ENCODE measurements at places on chromosomes 6 and 20.

DNA sequence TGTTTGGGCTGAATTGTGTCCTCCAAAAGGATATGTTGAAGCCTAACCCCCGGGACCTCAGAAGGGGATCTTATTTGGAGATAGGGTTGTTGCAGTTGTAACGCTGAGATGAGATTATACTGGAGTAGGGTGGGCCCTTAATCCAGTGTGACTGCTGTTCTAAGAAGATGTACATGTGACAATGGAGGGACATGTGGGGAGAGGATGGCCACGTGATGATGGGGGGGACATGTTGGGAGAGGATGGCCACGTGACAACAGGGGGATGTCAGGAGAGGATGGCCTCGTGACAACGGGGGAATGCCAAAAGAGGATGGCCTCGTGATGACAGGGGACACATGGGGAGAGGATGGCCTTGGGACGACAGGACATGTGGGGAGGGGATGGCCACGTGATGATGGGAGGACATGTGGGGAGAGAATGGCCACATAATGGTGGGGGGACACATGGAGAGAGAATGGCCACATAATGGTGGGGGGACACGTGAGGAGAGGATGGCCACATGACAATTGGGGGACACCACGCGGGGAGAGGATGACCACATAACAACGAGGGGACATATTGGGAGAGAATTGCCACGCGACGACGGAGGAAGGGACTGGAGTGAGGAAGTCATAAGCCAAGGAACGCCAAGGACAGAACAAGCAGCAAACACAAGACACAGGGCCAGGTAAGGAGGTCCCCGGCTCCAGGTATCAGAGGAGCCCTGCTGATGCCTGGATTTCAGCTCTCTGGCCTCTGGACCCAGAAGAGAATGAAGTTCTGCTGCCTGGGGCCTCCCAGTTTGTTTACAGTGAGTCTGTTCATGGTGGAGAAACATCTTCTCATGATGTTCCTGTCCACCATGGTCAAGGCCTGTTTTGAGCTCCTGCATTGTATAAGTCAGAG, 29.2 kb downstream of the SYNJ2 start:
- H3K36me3 ChIP-seq = peaks cover 4% of the 10 kb centered on the region
- H3K4me1 ChIP-seq = peaks cover 40% of the 10 kb centered on the region
- no peak for DNase-seq
- no peak overlapping the region for H3K27ac ChIP-seq

- H3K36me3 ChIP-seq = no peaks in the 10 kb centered on the region
- H3K4me1 ChIP-seq = peaks cover 10% of the 10 kb centered on the region
- H3K4me3 ChIP-seq = no peak overlapping the region
- no peak overlapping the region for H3K27ac ChIP-seq
- no peaks in the 10 kb centered on the region for H3K27me3 ChIP-seq
These were observed 54.9 kb upstream of the IER3 start for GRCh38 chr6:30799210-30799609.

DNA sequence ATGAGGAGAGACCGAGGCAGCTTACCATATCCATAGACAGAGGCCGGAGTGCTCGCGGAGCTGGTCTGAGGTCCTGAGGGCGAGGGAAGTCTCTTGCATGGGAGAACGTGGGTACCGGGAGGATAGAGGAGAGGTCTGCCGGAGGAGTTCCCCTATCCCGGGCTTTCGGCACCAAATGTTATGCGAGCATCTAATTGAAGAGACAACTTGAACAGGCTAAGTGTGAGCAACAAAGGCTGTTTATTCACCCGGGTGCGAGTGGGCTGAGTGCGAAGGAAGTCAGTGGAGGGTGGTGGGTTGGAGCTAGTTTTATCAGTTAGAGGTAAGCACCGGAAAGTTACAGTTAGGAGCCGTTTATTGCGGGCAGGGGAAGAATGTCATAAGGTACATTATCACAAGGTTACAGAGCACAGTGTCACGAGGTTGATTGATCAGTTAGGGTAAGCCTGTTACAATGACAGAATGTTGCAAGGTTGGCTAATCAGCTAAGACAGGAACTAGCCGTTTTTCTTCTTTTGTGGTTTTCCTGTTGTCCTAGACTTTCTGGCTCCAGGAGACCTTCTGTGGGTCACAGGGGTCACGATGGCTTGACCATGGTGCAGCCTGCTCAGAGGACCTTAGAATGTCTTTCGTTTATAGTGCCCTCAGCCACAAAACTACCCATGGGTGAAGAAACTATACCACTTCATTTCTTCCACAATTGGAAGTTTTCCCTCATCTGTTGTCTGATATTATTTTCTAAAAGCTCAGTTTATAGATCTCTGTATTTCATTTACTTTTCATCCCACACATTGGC, 746.0 kb upstream of the ADGRB3 start:
- H3K27ac ChIP-seq = no peak overlapping the region
- no peaks in the 10 kb centered on the region for H3K27me3 ChIP-seq
- H3K36me3 ChIP-seq = no peaks in the 10 kb centered on the region
- DNase-seq = no peak

DNA sequence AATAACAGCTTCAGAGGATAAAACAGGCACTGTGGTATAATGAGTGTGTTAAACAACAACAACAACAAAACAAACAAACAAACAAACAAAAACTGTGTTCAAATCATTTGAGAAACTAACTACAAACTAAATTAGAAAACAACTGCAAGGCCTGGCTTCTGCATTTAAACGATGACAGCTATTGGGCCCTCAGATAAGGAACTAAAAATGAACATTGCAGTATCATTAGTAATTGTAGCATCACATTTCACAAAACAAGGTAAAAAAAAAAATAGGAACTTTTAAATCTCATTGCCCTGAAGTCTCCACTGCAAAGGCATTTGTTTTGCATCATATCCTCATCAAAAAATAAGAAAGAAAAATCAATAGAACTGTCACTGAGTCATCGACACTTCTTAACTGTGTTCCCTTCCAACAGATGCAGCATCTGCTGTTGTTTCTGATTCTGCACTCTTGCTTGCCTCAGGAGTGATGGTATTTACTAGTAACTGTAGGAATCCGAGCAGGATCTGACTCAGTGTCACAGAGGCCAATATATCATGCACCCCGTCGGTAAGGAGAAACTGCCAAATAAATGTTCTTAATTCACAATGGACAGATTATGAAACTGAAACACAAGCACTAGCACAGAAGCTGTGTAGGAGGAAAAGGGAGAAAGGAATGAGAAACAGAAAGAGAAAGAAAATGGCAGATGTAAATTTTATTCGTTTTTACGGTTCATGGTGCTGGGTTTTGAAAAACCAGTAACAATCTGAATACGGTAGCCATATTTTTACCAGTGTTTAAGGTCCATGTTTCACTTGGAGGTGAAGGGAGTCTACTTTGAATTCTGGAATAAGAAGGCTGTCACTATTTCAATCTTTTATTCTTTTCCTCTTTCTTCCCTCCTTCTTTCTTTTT, 365.7 kb upstream of the EPHA7 start:
- no peaks in the 10 kb centered on the region for H3K27me3 ChIP-seq
- H3K4me1 ChIP-seq = no peaks in the 10 kb centered on the region
- no peak overlapping the region for H3K27ac ChIP-seq

DNA sequence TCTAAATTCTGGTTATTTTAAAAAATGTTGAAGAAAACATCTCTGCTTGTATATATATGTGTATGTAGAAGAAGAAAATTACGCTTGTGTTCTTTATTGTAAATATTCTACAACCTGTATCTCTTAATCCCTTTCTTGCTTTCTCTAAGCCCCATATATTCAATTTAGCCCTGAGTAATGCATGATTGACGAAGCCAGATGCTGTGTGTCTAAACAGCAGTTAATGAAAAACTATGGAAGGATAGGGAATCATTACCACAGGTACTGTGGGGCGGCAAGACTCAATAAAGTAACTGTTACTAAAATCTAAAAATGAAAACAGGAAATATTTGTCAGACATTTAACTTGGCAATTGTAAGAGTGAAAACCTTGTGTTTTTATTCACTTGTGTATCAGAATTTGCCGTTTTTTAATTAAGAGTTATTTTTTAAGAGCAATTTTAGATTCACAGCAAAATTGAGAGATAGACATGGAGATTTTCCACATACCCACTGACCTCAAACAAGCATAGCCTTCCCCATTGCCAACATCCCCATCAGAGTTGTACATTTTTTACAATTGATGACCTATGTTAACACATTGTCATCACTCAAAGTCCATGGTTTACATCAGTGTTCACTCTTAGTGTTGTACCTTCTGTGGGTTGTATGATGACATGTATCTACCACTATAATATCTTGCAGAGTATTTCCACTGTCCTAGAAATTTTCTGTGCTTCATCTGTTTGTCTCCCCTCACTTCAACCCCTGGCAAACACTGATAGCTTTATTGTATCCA, 76.7 kb downstream of the BCKDHB start:
- H3K27ac ChIP-seq = no peak overlapping the region
- H3K4me1 ChIP-seq = peaks cover 15% of the 10 kb centered on the region
- H3K4me3 ChIP-seq = no peak overlapping the region

DNA sequence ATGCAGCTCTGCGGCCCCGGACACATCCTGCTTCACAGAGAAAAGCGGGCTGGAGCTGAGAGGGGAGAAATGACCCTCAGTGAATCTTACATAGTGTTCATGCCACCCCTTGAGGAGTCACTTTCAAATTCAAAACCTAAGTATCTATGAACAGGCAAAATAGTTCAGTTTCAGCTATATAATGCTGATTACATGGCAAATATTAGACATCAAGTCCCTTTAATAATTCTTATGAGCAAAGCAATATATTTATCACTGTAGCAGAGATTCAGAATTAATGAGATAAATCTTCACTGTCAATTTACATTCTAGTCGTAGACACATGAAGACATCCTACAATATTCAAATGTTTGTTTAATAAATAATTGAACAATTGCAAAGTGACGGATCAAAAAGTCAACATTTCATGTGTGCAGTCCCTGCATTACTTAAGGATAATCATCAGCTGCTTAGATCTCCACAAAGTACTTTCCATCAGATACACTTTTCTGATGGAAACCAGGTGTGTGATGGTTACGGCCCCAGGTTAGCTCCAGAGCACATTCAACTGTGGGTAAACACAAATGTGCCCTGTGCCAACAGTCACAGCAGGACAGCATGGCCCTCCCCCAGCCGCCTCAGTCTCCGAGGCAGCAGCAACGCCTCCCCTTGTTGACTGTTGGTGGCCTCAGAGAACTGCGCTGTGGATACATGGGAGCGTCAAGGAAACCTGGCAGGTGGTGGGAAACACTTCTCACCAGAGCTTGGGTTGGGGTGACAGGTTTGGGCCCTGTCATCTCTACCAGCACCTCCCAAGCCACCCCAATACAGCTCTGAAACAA, 787 bp upstream of the PRR18 start:
- peak overlapping the region; percentile 41 for H3K4me3 ChIP-seq
- no peak for DNase-seq
- H3K27me3 ChIP-seq = no peaks in the 10 kb centered on the region
- no peaks in the 10 kb centered on the region for H3K36me3 ChIP-seq
- H3K27ac ChIP-seq = no peak overlapping the region

DNA sequence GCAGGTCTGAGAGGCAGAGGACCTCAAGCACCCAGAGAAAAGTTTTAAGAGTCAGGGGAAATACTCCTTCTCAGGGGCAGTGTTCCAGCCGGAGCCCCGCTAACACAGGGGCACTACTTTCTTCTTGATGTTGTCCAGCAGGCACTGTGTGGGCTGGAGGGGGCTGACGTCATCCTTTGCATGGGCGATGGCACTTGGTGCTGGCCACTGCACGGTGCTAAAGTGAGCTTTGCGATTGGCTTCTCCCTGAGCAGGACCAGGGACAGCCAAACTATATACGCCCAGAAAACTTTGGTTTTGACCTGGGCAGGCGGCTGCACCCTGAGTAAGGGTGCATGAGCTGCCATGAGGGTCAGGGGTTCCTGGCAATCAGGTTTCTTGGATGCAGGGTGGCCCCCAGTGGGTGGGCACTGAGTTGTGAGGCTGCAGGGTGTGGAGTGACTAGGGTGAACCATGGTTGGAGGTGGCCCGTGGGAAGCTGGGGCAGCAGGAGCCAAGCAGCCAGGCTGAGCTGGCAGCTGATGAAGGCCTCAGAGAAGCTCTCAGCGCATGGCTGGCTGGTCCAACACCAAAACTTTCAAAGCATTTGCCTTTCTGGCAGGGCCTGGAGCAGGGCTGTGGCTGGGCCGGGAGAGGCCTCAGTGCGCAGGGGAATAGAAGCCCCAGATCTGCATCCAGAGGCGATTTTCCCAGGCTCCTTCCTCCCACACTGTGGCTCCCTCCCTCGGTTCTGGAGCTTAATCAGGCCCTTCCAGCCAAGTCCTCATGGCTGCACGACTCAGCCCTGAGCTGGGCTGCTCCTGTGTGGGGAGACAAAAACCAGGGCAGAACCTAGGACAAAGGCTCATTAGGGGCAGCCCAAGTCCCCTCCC, 18.3 kb downstream of the MRPS18A start:
- H3K27ac ChIP-seq = no peak overlapping the region
- DNase-seq = peak; percentile 22
- peaks cover 34% of the 10 kb centered on the region for H3K36me3 ChIP-seq
- peaks cover 7% of the 10 kb centered on the region for H3K4me1 ChIP-seq
- H3K27me3 ChIP-seq = no peaks in the 10 kb centered on the region

DNA sequence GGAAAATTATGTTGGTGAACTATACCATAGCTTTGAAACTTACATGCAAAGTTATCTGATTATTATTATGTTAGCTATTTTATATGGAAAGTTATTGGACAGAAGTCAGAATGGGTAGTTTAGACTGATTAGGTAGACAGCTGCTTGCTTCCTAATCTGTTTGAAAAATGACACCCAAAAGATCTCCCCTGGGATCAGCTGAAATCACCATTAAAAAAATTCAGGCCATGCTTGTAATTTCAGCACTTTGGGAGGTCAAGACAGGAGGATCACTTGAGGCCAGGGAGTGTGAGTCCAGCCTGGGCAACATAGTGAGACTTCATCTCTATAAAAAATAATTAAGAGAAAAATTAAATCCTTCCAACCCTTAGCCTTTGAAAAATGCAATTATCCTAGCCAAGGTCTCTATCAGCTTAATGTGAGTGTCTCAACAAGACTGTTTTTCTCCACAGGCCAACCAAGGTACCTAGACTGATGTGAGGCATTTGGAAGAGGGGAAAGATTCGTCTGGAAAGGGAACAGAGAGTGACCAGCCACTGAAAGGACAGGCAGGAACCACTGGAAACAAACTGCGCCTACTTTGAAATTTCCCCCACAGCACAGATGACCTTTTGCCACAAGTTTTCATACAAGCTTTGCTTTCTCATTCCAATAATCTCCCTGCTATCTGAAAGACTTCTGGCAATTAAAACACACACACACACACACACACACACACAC, 232.3 kb downstream of the GMPR start:
- peaks cover 38% of the 10 kb centered on the region for H3K4me1 ChIP-seq
- no peak for DNase-seq
- H3K27ac ChIP-seq = no peak overlapping the region
- H3K4me3 ChIP-seq = no peak overlapping the region

DNA sequence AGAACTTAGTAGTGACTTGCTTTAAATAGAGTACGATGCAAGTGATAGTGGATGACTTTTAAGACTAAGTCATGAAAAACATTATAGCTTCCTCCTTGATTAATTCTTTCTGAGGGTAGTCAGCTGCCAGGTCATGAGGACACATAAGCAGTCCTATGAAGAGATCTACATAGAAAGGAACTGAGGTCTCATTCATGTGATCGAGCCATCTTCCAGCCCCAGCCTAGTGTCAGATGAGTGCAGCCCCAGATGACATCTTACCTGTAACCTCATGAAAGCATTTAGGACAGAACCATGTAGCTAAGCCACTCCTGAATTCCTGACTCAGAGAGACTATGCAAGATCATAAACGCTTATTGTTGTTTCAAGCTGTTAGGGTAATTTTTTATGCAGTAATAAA, 67.7 kb downstream of the AK9 start:
- no peaks in the 10 kb centered on the region for H3K36me3 ChIP-seq
- H3K27ac ChIP-seq = no peak overlapping the region
- 0 out of 2 replicates have a peak, but pooled peaks cover 3% of the 10 kb centered on the region for H3K27me3 ChIP-seq
- no peaks in the 10 kb centered on the region for H3K4me1 ChIP-seq
